ENCODE measurements at places on chromosomes 2 and 18.

DNA sequence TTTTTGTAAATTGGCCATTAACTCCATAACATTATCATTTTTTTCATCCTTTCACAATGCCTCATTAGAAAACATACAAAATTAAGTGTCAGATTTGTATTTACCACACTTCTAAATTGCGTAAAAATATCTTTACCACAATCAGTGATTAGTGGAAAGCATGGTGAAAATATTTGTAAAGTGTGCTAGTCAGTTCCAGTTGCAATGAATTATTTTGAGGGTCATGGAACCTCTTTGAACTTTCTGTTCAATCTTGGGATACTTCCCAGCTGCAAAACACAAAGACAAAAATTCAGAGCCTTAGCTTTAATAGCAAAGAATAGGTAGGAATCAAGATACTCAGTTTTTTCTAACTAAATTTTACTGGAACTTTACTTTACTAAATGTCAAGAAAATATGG is 4.0 kb upstream of the COL3A1 start:
- no peak for DNase-seq

DNA sequence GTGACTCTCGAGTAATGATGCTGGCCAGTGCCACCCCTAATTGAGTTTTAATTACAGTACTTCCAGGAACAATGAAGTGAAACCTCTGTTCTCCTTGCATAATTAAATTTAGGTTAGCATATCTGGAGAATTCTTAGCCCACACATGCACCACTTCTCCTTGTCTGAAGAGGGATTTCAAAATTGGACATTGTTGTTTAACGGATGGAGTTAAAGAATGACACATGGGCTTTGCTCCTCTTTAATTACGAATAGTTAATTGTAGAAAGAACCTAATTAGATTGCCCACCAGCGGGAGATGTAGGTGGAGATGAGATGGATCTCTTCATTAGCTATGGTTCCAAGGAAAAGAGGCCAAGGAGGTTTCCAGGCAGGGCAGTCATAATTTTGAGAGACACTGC is 33.1 kb upstream of the EN1 start:
- no peak for DNase-seq

DNA sequence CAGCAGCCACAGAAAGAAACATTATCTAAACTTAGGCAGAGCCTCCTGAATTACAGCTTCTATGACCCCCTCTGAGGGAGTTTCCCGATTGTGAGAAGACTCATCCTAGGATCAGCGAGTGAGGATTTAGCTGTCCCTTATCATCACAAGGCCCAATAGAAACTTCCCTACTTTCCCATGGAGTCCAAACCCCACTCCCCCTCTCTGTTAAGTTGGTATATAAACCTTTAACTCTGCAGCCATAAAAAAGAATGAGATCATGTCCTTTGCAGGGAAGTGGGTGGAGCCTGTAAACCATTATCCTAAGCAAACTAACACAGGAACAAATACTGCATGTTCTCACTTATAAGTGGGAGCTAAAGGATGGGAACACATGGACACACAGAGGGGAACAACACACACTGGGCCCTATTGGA is 78.8 kb downstream of the MYL12B start:
- DNase-seq = no peak

- DNase-seq = no peak
These were observed 40.6 kb upstream of the RTTN start for GRCh38 chr18:70246061-70246466.

DNA sequence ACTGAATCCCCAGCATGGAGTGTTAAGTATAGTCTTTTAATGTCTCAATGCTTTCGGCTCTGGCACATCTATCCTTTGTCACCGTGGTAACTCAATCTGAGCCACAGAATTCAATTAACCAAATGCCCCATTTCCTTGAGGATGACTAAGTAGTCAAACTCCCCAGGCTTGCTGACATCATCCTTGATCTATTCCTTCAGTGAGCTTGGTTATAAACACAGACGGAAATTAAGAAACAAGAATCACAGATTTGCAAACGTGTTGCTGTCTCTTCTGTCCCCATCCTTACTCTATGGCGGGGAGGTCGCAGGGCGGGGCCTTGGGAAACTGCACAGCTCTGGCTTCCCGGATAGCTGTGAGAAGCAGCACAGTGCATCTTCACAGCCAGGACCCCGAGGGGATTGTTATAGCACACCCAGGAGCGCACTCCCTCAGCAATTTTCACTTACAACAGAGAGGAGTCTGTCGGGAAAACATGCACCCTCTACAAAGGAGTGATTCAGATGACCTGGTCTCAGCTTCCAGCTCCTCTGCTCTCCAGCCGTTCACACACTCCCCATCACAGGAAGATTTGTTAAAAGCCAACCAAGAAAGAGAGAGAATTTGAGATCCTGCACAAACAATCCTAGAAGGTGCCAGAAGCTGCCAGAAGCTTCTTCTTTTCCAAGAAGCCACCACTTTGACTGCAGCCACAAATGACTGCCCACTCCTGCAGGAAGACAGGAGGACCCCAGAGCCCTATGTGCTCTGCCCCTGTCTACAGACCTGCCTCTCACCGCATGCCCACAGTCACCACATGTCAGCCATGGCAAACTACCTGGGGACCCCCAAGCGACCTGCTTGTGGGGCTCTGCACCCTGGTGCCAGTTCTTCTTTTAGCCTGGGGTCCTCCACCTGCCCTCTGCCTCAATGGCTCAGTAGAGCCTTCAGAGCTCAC is 44.9 kb upstream of the YWHAQ start:
- no peak for DNase-seq

DNA sequence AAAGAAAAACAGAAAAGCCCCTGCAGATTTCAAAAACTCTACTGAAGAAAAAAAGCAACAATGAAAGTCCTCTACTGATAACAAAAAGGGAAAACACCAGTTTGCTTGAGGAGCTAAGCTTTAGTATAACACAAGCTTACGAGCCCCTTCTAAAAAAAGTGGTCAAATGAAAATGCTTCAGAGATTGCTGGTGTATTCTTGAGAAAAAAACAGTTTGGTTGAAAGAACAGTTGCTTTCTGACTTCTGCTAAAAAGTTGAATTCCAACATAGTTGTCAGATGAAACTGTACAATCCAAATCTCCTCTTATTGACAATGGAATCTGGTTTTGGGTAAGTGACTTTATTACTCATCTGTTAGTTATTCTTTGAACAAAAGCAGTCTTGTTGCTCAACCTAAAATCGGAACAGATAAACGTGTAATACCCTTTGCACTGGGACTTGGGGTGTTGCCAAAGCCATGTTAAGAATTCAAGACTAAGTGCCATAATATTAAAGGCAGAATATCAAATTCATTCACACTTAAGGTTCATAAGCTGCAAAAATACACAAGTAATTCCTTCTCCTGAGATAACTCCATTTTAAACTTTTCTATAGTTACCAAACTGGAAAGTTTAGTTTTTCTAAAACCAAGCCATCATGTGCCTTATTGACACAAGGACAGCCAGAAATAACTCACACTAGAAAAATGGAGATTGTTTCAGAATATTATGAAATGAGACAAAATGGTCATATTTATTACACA is 45.3 kb upstream of the SPAG16 start:
- no peak for DNase-seq

GRCh38 chr2:136024185-136024584 is 38.8 kb upstream of the DARS1 start:
- no peak for DNase-seq

Measured in cortex of kidney (tissue), 1 donor.